ENCODE measurements at places on chromosomes 1 and 21. TPM values are rescaled to one million over a fixed set of nuclear protein-coding genes. Genes with fewer than 3 reads are reported as not detected.

TRIM17 gene
- total RNA-seq, result not detected

GRCh38 chr1:19529664-19530063, 44.3 kb upstream of the CAPZB start:
- peak; percentile 58 for DNase-seq

- no peak for DNase-seq
Observed at GRCh38 chr1:16080422-16081150, 7.1 kb upstream of the FAM131C start.

DNA sequence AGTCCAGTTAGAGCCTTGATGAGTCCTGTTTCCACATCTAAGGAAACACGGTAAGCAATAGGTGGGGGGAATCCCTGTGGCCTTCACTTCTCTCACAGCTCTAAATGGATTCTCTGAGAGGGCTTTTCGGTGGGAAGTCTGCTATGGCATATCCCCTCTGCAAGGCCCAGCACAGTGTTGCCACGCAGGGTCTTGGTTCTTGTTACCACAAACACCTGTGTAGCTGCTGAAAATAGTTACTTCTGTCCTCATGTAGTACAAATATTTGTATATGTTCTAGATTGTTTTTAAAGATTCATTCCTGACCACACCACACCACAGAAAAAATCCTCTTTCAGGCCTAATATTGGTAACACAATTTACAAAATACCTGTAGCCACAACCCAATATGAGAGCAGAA, 5.6 kb downstream of the ACTA1 start:
- no peak for DNase-seq

GRCh38 chr1:228972576-228972975, 237.3 kb downstream of the RHOU start:
- no peak for DNase-seq

- DNase-seq, result peak; percentile 43
Observed at GRCh38 chr1:237205400-237206064, 163.5 kb downstream of the RYR2 start.

LCE2C gene
- not detected for total RNA-seq

- peak; percentile 28 for DNase-seq
Observed at GRCh38 chr1:161282991-161283390, 24.4 kb downstream of the PCP4L1 start.

DNA sequence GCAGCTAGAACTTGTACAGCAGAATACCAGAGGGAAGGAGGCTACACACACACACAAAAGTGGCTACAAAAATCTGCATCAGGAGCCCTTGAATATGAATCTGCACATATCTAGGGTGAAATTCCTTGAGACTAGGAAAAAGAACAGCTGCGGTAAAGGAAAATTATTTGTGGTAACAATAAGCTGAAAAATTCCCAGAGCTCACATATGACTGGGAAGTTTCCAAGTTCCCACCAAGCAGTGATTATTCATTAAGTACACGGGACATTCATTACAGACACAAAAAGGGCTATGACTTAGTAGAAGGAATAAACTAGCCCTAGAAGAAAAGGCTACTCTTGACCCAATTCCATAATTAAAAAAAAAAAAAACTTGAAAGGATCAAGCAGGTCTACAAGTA, 149.5 kb upstream of the BACE2 start:
- DNase-seq, result no peak

DNA sequence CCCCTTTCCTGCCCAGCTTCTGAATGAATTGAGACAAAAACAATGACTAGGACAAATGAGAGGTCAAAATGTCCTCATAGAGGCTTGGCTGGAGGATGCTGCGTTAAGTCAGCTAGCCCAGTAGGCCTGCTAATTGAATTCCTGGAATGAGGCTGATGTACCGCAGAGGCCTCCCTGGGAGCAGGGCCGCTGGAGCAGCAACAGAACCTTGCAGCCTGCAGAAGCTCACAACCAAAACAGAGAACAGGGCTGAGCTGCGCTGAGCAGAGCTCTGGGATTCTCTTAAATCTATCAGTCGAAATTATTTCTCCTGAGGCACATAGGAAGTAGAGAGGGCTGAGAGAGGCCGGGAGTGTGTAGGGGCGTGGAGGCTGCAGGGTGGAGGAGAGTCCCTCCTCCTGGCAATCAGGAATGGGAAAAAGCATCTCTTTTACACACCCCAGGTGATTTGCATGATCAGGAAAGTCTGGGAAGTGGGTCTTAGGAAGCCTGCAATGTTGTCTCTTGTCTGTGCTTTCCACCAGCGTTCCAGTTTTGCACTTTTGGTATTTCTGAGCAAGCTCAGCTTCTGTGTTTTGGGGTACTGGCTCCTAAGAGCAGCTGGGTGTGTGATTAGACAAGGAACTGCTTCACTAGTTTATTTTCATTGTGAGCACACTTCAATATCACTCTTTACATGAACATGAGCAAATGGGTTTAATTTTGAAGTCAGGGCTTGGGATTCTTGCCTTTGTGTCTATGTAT, 66.5 kb downstream of the RYR2 start:
- peak; percentile 47 for DNase-seq

GRCh38 chr1:154975409-154976059, 1.1 kb downstream of the CKS1B start:
- peak; percentile 71 for DNase-seq

DNA sequence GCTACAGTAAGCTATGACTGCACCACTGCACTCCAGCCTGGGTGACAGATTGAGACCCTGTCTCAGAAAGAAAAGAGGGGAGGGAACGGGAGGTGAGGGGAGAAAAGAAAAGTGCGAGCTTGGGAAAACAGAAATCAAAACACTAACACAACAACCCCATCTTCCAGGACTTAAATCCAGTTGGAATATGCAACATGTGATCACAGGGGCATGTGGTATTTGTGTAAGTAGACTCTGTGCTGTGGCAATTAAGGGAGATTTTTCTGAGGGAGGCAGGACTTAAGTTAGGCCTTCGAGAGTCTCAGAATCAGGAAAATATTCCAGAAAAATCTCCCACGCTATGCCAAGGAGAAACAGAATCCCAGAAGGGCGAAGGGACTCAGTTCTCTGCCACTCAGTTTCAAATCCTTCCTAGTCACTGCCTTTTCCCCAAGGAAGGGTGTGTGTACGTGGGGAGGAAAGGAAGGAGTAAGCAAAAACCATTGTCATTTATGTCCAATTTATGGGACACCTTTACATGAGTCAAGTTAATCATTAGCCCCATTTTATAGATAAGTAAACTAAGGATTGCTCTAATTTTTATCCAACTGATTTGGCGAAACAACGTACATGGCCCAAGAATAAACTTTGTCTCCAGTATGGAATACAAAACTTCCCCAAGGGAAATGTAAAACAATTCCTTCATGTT, 12.3 kb downstream of the ID3 start:
- no peak for DNase-seq

DNA sequence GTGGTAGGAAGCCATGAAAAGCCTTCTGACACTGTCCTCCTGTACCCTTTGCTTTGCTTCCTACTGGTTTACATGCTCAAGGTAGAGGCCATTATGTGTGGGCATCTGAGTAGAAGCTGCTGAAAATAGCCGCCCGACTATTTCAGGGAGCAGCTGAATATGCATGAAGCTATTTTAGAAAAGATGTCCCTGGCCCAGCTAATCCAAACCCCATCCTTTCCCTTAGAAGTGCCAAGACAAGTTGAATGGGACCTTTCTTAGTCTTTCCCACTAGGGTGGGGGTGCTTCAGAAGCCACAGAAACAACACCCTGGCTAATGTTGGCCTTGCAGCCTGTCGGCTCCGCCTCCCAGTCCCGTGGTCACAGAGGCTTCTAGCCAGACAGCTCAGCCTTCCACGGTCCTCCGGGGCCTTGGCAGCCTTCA, 205.1 kb upstream of the EDN2 start:
- no peak for DNase-seq

DNA sequence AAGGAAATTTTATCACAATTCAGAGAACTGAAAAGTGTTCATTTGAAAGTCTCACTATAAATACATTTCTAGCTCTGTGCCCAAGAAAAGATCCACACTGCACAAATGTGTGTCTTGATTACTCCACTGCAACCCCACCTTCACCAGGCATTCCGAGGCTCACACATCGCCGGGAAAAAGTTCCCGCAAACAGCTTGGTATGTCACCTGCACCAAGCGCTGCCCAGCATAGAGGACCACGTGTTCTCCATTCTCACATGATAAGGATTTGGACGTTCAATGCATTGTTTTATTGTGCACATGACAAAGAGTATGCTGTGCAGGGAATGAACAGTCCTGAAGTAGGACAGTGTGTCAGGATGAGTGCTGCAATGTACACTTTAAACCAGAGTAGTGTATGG, 70.1 kb downstream of the ERG start:
- no peak for DNase-seq

GRCh38 chr21:22679207-22679606, 1681.0 kb downstream of the NCAM2 start:
- no peak for DNase-seq

DNA sequence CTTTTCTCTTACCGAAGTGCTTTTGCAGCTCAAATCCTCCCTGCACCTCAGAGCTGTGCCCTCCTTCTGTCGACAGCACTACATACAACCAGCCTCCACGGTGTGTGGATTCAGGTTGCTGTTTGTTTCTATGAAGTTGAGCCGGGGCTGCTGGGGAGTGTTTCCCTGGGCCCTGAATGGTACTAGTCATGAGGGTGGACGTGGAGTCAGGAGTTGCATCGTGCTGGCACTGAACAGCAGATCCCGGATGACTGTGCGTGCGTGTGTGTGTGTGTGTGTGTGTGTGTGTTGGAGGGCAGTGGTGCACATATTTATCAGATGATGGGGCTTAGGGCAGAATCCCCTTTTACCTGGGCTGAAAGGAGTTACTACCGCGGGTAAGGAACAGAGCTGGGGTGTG, 47.0 kb downstream of the ACTL8 start:
- no peak for DNase-seq

SPRR5 gene
- total RNA-seq, result not detected

MEGF6 gene
- 45.3 TPM for total RNA-seq

DNA sequence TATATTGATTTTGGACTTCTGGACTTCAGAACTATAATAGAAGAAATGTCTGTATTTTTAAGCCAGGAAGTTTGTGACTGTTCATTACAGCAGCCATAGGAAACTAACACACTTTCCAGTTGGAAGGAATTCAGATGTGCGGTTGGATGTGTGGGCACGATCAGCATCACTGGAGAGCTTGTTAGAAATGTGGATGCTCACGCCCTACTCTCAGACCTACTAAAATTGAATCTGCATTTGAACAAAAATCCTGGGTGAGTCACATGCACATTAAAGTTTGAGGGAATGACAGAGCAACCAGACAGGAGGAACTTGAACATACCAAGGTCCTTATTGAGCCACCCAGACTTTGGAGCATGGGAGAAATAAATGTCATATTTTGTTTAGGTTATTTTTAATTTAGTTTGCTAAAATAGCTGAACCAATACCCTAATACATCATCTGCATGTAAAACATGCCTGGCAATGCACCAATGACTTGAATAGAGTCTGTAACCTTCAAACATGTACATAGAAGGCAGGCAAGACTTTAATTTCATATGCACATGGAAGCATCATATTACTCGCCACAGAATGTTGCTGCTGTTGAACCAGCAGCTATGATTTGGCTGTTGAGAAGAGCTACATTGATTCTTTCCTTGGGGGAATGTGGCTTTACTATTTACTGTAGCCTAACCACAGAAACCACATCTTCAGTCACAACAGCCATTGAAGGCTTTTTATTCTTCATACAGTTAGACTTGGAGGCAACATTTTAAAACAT, 346.2 kb downstream of the BARHL2 start:
- DNase-seq, result no peak

- no peak for DNase-seq
Observed at GRCh38 chr1:99579691-99580172, 66.2 kb upstream of the PALMD start.

- DNase-seq, result peak; percentile 9
Observed at GRCh38 chr1:18109756-18110597, 2.4 kb downstream of the IGSF21 start.

DNA sequence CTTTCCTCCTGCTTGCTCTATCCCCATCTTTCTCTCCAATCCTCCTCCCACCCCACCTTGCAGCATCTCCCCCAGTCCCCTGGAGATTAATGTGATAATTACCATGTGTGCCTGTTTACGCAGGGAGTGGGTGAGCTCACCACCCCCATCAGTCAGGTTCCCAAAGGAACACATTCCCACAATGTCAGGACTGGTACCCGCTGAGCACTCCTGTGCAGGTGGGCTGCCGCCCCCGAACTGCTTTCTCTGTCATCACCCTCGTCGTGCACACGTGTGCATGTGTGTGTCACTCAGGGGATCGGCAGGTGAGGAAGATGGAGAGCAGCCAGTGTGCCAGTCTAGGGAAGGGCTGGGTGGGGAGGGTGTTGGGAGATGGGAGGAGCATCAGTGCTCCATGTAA, 163.4 kb downstream of the CACNA1E start:
- no peak for DNase-seq

GRCh38 chr1:167496797-167497619, 21.3 kb downstream of the CD247 start:
- DNase-seq, result no peak

RAD54L gene
- not detected for total RNA-seq

All from umbilical cord (tissue), 2 donors.